Activated CD8-positive, alpha-beta T cell treated with anti-CD3 and anti-CD28 coated beads, Interleukin-2, amount 10 ng/mL, durations not matched to agents 7 days and 5 days (primary cell): ENCODE measurements at places on chromosomes 1 and 21.

DNA sequence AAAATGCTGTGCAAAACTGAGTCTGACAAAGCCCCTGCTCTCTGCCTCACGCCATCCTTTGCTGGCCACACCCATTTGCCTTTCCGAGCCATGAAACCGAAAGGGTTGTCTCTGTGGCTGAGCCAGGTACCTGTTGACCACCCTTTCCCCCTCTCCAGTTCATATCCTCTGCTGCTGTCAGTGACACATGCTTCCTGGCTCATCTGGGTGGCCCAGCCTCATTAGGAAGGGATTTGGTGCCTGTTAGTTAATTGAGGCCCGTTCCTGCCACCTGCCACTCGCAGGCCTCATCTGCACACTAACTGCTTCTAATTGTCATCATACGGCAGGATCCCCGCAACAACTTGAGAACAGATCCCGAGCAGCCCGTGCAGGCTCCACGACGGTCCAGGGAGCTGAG is 79.2 kb downstream of the OLIG1 start:
- DNase-seq, result no peak

GRCh38 chr1:13487143-13487868 is 26.5 kb downstream of the LRRC38 start:
- no peak for DNase-seq

DNA sequence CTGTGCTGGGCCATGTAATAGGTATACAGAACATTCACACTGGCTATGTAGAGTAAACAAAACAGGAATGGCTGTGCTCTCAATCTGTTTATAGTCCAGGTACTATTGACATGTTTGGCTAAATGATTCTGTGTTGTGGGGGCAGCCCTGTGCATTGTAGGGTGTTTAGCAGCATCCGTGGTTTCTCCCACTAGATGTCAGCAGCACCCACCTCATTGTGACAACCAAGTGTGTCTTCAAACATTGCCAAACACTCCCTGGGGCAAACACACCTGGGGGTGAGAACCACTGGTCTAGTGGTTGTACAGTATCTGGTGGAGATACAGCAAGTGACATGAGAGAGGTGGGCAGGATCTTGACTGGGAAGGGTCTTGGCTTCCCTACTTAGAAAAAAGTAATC is 80.4 kb upstream of the SPATA6 start:
- DNase-seq, result no peak

DNA sequence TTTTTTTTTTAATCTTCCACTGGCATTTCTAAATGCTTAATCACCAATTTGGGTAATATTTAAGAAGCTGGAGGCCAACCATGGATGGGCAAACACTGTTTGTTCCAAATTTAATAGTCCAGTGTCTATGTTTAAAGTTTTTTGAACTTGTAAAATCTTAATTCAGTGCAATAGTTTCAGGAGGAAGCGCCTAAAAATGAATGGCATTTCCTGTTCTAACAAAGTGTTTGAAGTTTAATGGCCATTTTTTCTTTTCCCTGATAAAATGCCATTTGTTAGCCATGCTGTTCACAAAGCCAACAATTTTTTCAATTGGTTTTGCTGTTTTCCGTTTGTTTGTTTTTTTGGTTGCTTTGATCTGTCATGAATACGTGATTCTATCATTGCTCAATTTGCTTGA is 552.1 kb downstream of the LMO4 start:
- DNase-seq, result no peak

DNA sequence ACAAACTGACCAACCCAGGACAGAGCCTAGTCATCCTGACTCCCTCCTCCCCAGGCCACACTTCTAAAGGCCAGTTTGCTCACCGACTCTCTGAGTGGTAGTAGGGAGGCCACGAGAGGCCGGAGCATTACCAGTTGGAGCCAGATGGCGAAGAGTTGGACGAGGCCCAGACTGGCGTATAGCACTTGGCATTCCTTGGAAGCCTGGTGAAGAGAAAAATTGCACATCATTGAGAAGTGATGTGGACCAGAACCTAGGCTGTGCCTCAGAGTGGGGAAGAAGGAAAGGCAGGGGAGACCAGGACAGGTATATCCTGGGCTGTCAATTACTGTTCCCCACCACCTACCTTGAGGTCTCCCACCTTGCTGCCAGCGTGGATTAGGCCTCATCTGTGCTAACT is 12.2 kb downstream of the PABPC4 start:
- no peak for DNase-seq
